T47D (cell line): ENCODE measurements at places on chromosomes 7 and 10.

- no peak for DNase-seq
Measured at GRCh38 chr10:74957285-74957961, 131.0 kb downstream of the KAT6B start.

DNA sequence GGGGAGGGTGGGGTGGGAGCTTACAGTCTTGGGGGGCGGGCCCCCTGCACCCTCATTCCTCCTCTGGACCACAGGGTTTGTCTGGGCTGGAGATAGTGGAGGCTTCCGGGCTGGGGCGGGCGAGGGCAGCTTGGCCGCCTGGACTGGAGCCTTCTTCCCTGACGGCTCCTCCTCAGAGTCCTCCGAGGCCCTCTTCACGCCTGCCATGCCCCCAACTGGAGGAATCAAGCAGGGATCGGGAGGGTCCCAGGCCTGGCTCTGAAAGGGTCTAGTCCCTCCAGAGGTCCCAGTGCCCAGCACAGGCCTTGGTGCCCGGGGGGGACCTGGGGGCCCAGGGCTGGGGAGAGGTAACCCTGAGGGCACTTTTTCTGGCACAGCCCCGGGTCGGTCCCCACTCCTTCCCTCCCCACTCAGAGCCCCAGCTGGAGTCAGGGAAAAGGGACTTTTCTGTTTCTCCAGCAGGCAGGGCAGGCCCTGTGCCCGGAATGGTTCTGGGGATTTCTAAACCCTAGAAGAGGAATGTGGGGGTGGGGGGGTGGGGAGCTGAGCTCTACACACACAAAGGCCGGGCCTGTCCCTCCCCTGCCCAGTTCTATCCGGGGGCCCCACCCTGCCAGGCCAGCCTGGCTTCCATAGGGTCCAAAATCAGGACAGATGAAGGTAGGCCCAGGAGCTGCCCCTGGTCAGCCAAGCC lies 11.6 kb downstream of the MICALL2 start:
- DNase-seq = no peak

DNA sequence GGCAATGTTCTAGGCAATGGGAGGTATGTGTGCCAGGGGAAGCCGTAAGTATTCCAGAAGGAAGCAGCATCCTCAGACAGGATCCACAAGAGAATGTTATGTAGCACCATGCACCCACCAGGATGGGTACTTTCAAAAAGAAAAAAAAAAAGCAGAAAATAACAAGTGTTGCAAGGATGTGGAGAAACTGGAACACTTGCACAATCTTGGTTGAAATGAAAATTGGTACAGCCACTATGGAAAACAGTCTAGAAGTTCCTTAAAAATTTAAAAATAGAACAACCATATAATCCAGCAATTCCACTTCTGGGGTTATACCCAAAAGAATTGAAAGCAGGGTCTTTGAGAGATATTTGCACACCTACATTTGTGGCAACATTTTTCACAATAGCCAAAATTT lies 20.2 kb downstream of the C10orf71 start:
- no peak for DNase-seq

DNA sequence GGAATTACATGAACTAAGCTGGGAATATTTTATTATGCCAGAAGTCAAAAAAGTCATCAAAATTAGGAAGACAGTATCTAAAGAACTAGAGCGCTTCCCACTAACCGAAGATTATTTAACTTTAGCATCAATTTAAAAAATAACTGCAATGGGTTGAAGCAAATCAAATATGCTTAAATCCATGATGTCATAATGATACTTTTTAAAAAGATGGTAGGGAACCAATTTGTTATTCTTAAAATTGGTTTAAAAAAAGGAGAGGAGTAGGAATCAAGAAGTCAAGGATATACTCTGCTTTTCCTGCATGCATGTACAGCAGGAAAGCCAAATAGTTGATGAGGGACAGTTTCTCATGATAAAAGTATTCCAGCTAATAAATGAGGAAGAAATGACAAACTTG lies 3.2 kb upstream of the ASAH2 start:
- no peak for DNase-seq

- DNase-seq = peak; percentile 13
Measured at GRCh38 chr10:27319752-27320431, 79.3 kb upstream of the ACBD5 start.
